ENCODE measurements at places on chromosomes 4 and X. TPM values are rescaled to one million over a fixed set of nuclear protein-coding genes. Genes with fewer than 3 reads are reported as not detected.
A peak's percentile ranks its signal among the peaks of the same experiment; 100 is the strongest.

The BANK1 gene
- 0.78 TPM for total RNA-seq

The RTL3 gene
- total RNA-seq = not detected

The GC gene
- total RNA-seq = 0.29 TPM

The RAP2C gene
- total RNA-seq = 24.4 TPM

The ARSD gene
- total RNA-seq = 67.2 TPM

The RNF175 gene
- total RNA-seq = 0.63 TPM

The FGD1 gene
- 3.5 TPM for total RNA-seq

The MBNL3 gene
- total RNA-seq = 17.2 TPM

DNA sequence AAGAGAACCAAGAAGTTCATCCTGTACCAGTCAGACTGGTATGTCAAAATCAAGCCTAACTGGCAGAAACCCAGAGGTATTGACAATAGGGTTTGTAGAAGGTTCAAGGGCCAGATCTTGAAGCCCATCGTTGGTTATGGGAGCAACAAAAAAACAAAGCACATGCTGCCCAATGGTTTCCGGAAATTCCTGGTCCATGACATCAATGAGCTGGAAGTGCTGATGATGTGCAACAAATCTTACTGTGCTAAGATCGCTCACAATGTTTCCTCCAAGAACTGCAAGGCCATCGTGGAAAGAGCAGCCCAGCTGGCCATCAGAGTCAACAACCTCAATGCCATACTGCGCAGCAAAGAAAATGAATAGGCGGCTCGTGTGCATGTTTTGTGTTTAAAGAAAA is 172.7 kb upstream of the MED14 start:
- no peak for DNase-seq

DNA sequence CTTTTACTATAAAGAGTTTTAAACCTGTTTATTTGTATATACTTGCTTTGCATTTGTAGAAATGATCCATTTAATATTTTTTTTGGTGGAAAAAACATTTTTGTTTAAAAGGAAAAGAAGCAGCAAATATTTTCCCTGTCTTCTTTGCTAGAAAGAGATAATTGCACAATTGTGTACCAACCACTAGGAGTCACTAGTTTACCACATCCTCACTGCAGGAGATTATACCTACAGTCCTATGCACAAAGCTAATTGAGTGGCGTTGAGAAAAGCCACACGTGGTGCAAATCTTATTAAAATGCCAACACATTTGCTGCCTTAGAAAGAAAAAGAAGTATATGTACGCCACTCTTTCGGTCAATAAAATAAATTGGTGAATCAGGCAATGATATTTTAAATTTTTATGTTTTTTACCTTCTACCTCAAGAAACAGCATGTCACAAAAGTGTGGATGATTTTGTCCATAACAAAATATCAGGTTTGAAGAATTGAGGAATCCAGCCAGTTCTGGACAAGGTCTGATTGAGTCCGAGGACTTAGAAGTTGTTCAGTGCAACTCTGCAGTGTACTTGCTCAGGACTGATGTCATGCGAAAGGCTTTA is 102.9 kb downstream of the GRXCR1 start:
- DNase-seq = no peak

GRCh38 chr4:186514271-186514950 is 41.0 kb downstream of the MTNR1A start:
- DNase-seq = no peak

GRCh38 chrX:132270699-132271098 is 51.5 kb upstream of the RAP2C start:
- DNase-seq = peak; percentile 12

DNA sequence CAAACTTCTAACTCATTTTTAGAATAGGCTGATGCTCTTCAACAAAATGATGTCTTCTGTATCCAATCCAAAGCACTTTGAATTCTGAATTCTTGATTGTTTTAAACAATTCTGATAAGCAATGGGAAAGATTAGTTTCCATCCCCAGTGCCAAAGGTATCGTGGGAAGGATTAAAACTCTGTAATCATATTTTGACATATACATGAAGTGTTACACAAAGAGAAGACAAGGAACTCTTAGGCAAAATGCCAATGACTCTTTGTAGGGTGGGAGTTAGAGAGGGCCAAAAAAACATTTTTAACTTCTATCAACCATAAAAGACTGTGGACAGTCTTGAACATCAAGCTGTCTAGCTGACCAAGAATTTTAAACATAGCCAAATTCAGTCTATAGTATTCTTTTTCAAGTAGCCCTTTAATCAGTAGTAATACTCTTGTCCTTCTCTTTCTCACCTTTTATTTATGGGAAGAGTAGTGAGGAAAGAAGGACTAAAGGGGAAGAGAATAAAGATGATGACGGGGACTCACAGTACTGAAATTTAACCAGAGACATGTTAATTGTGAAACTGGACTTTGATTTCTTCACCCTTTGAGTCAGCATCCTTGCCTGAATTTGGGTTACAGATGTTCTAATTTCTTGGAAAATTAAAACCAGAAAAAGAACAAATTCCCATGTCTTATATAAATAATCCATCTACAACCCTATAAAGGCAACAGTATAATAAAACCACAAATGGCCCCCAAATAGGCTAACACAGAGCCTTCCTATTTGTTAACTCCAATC is 51.8 kb upstream of the VEGFD start:
- DNase-seq = no peak

GRCh38 chr4:100288811-100289529 is 98.7 kb upstream of the DDIT4L start:
- DNase-seq = no peak

DNA sequence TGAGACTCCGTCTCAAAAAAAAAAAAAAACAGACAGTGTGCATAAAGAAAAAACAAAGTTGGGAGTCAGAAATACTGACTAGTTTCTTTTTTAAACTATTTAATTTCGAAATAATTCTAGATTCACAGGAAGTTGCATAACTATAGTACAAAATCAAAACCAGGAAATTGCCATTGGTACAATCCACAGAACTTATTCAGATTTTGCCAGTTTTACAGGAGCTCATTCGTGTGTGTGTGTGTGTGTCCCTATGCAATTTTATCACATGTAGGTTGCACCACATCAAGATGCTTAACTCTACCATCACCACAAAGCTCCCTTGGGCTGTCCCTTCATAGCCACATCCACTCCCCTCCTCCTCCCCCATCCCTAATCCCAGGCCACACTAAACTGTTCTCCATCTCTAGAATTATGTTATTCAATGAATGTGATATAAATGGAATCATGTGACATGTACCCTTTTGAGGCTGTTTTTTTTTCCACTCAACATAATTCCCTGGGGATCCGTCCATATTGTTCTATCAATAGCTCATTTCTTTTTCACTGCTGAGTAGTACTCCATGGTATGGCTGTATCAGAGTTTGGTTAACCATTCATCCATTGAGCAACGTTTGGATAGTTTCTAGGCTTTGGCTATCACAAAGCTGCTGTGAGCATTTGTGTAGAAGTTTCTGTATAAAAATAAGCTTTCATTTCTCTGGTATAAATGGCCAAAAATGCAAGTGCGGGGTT is 16.3 kb upstream of the DDX3X start:
- no peak for DNase-seq

DNA sequence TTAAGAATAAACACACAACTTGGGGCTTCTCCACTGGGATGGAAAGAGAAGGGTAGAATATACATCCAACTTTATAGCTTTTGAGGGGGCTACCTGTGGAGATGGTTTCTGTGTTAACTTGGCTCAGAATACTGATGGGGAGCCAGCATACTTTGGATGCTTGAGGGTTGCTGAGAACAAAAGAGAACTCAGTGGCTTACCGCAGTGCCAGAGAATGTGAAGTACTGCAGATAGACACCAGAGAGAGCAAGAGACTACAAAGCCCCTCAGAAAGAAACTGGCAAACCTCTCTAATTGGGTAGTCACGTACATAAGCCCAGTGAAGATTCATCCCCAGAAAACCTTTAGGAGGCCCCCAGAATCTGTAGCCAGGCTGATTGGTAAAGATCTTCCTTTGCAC is 214.4 kb downstream of the DCHS2 start:
- DNase-seq = no peak

DNA sequence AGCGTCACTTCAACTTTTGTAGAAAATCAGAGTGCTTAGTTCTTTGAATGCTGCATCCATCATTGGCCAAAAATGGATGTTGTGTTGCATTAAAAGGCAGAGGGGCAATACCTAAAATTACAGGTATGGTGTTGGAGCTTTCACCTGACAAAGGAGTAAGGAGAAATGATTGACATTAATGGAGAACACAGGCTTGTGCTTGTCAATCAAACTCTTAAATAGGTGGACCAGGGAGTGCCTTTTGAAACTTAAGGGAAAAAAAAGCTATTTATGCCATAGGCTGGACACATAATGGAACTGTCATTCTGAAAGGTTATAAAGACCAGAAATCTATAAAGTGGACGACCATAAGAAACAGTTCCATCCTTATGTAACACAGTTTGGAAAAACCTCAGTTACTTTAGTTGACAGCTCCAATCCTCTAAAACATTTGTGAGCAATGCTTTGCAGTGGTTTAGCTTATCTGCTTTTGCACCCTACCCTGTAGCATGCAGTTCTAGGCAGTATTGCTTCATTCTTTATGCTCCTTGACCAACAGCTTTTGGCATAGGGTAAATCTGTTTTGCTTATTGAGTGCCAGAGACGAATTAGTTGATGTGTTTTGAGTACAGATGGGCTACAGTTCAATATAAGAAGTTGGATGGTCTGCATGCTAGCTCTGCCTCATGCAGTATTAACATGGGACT is 2.4 kb downstream of the HADH start:
- DNase-seq = no peak

GRCh38 chrX:150983521-150984168 is 510 bp downstream of the HMGB3 start:
- DNase-seq = no peak

- DNase-seq = no peak
These were observed at the start of gene PNMA6F for GRCh38 chrX:153321381-153322124. PNMA6F (minus strand) TSS chrX:153321767; CDS start chrX:153320674, 1,093 bp downstream.

DNA sequence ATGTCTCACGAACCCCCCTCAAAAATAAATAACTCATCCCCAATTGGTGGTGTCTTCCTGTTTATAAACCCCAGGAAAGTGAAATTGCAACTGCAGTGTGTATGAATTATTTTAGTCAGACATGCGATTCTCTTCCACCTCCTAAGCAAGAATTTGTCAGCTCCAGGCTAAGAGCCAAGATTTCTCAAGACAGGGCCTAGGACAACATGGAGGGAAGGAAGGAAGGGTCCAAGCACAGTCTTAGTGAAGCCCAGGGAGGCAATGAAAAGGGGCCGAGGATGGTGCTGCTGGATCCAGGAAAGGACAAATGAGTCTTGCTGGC is 20.0 kb downstream of the SH3KBP1 start:
- no peak for DNase-seq

Data from mucosa of descending colon (tissue), 3 donors.